ENCODE measurements at places on chromosomes 3 and 15. TPM values are rescaled to one million over a fixed set of nuclear protein-coding genes. Genes with fewer than 3 reads are reported as not detected.
A peak's percentile ranks its signal among the peaks of the same experiment; 100 is the strongest.

DNA sequence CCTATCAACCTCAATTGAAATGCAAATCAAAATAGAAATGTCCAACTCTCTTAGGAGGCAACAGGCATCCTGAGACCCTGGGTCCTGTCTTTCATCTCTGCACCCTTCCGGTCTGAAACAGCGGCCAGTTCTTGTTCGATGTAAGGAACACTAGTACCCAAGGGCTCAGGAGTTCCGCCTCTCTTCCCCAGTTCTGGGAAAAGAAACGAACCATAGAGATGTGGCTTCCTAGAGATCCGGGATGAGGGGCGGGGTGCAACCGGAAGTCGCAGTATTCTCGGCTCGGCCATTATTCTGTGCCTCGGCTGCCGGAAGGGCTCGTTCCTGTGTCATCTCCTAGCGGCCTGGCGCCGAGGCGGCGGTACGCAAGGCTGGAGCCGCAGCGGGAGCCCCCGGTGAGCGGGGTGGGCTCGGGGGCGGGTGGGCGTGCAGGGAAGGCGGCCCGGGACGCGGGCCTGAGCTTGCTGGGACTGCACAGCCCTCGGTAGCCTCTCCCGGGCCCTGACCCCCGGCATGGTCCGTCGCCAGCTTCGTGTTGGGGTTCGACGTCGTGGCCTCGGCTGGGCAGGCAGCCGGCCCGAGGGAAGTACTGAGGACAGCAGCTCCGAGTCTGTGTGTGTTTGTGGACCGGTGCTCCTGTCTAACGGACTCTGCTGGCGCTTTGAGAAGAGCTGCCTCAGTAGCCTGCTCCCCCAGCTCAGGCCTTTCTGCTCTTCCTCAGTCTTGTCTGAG is at the start of gene ZNF197:
ZNF197 (plus strand) TSS at position 288 of the 732 bp plus-strand sequence. CDS start 4,119 bp downstream, outside the sequence.
- peaks cover 15% of the 10 kb centered on the region for H3K36me3 ChIP-seq
- no peaks in the 10 kb centered on the region for H3K27me3 ChIP-seq
- DNase-seq, result peak; percentile 78
- H3K4me3 ChIP-seq, result peak within 1 kb of the TSS; percentile 80
- H3K4me1 ChIP-seq, result peaks cover 20% of the 10 kb centered on the region
- peak within 1 kb of the TSS; percentile 47 for H3K27ac ChIP-seq

DNA sequence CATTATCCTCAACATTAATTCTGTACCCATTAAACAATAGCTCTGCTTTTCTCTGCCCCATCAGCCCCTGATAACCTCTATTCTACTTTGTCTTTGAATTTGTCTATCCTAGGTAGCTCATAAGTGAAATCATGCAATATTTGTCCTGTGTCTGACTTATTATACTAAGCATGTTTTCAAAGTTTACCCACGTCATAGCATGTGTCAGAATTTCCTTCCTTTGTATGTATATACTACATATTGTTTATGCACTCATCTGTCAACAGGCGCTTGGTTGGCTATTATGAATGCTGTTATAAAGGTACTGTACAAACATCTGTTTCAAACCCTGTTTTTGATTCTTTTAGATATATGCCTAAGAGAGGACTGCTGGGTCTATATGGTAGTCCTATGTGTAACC is 18.2 kb downstream of the CSNK1G1 start:
- no peaks in the 10 kb centered on the region for H3K27me3 ChIP-seq
- peaks cover 8% of the 10 kb centered on the region for H3K36me3 ChIP-seq
- peaks cover 31% of the 10 kb centered on the region for H3K4me1 ChIP-seq
- no peak overlapping the region for H3K4me3 ChIP-seq
- no peak for DNase-seq
- H3K27ac ChIP-seq, result no peak overlapping the region

- peaks cover 5% of the 10 kb centered on the region for H3K27me3 ChIP-seq
- DNase-seq, result peak; percentile 58
- no peaks in the 10 kb centered on the region for H3K36me3 ChIP-seq
- H3K4me1 ChIP-seq, result peaks cover 16% of the 10 kb centered on the region
These were observed 153.4 kb upstream of the SMAD3 start for GRCh38 chr15:66912001-66912400.

GRCh38 chr3:38043486-38043885 is 4.5 kb downstream of the DLEC1 start:
- no peak overlapping the region for H3K4me3 ChIP-seq
- no peaks in the 10 kb centered on the region for H3K36me3 ChIP-seq
- no peak overlapping the region for H3K27ac ChIP-seq
- no peaks in the 10 kb centered on the region for H3K27me3 ChIP-seq
- no peak for DNase-seq

- DNase-seq, result no peak
- no peak overlapping the region for H3K4me3 ChIP-seq
- H3K27me3 ChIP-seq, result no peaks in the 10 kb centered on the region
- no peaks in the 10 kb centered on the region for H3K4me1 ChIP-seq
- H3K27ac ChIP-seq, result no peak overlapping the region
These were observed 512.1 kb upstream of the ROBO2 start for GRCh38 chr3:76527773-76528172.

DNA sequence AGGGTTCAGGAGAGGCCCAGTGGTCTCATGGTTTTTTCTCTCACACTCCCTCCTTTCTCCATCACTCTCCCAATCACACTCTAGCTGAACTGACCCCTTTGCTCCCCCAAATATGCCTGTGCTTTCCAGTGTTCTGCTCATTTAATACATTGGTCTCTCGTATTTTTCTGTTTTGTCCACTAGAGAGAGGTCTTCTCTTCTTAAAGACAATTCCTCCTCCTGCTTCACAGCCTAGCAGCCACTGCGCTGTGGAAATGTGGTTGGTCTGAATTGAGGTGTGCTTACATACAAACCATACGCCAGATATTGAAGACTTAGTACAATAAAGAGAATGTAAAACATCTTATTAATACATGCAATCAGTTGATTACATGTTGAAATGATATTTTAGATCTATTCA is 60.6 kb upstream of the XCR1 start:
- no peak overlapping the region for H3K4me3 ChIP-seq
- no peak overlapping the region for H3K27ac ChIP-seq
- DNase-seq, result no peak
- H3K27me3 ChIP-seq, result peaks cover 22% of the 10 kb centered on the region
- peaks cover 19% of the 10 kb centered on the region for H3K4me1 ChIP-seq
- H3K36me3 ChIP-seq, result no peaks in the 10 kb centered on the region

Gene TICRR
- total RNA-seq, result 16.8 TPM

Gene CKMT1A
- 0.41 TPM for total RNA-seq

Gene MNS1
- total RNA-seq, result 0.36 TPM

Data from activated CD4-positive, alpha-beta memory T cell treated with anti-CD3 and anti-CD28 coated beads for 36 hours (primary cell).